ENCODE measurements at places on chromosomes 1 and 21.

DNA sequence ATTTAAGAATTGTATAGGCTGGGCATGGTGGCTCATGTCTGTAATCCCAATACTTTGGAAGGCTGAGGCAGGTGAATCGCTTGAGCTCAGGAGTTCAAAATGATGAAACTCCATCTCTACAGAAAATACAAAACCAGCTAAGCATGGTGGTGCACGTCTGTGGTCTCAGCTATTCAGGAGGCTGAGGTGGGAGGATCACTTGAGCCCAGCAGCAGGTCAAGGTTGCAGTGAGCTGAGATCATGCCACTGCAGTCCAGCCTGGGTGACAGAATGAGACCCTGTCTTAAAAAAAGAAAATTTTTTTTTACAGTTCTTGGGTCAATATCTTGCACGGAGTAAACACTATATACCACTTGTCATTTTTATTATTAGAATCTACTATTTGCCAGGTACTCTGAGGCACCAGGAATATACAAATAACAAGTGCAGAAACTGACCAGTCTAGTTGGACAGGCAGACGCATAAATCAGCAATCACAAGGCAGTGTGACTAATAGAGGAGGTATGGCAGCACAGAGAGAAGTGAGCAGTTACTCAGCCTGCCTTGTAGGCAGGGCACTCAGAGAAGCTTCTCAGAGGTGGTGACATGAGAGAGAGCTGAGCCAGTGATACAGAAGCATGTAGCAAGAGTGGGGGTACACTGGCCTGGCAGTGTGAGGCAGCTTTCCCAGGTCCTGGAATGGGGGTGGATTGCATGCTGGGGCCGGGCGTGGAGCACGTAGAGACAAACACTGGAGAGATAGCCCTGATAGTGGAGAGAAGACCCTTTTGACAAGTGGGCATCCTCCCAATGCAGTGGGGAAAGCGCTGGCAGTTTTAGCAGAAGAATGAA, 8.0 kb downstream of the PHLDA3 start:
- H3K27ac ChIP-seq: no peak overlapping the region
- H3K4me1 ChIP-seq: peaks cover 16% of the 10 kb centered on the region
- H3K36me3 ChIP-seq: no peaks in the 10 kb centered on the region

GRCh38 chr1:29567257-29567656, 330.9 kb downstream of the PTPRU start:
- no peaks in the 10 kb centered on the region for H3K4me1 ChIP-seq
- H3K36me3 ChIP-seq: no peaks in the 10 kb centered on the region
- no peaks in the 10 kb centered on the region for H3K27me3 ChIP-seq
- DNase-seq: no peak
- H3K4me3 ChIP-seq: no peak overlapping the region

GRCh38 chr21:42261829-42262200, 42.9 kb downstream of the ABCG1 start:
- no peaks in the 10 kb centered on the region for H3K36me3 ChIP-seq
- peaks cover 6% of the 10 kb centered on the region for H3K4me1 ChIP-seq
- DNase-seq: no peak
- H3K27me3 ChIP-seq: no peaks in the 10 kb centered on the region
- H3K27ac ChIP-seq: no peak overlapping the region

DNA sequence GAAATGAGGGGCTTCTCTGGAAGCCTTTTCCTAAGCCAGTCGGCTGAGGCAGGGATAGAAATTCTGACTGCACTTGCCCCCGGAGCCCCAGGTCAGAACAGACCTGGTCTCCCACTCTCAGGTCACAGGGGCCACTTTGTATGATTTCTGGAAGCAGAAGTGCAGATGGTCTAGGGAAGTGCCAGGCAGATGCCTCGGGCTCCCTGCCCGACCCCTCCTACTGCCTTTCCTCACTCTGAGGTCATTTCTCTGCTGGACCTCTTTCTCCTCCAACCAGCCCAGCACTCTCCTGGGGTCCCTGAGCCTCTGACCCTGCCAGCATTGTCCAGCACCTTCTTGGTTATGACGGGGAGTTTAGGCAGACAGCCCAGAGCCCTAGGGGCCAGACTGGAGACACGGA, 8.7 kb downstream of the RUNX3 start:
- no peak for DNase-seq
- H3K4me3 ChIP-seq: no peak overlapping the region
- H3K27me3 ChIP-seq: no peaks in the 10 kb centered on the region
- H3K27ac ChIP-seq: no peak overlapping the region
- no peaks in the 10 kb centered on the region for H3K4me1 ChIP-seq
- no peaks in the 10 kb centered on the region for H3K36me3 ChIP-seq

DNA sequence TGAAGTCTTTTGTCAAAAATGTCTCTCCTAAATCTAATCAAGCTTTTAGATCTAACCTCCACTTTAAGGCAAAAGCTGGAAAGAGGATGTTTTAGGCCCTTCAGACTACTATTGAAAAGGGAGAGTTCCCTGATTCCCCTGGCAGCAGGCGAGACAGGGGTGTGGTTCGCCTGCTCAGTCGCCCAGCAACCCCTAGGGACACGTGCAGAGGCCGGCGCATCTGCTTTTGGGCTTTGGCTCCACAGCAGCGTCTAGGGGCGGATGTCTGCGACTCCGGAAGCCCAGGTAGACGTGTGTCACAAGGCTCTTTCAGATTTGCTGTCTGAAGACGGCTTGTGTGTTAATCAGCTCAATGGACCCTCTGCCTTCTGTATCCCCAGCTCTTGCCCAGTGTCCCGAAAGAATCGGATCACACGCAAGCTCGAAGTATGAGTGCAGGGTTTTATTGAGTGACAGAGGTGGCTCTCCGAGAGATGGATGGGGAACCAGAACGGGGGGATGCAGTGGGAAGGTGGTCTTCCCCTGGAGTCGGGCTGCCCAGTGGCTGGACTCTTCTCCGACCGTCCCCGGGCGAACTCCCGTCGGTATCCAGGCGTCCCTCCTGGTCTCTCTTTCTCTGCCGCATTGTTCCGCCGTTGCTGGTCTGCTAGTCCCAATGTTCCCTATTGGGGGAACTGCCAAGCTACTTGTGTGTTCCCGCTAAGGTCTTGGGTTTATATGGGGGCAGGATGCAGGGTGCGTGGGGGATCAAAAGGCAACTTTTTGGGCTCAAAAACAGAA, 45.5 kb downstream of the OLFML2B start:
- H3K4me3 ChIP-seq: no peak overlapping the region
- H3K36me3 ChIP-seq: no peaks in the 10 kb centered on the region
- H3K27me3 ChIP-seq: no peaks in the 10 kb centered on the region
- peaks cover 7% of the 10 kb centered on the region for H3K4me1 ChIP-seq
- no peak overlapping the region for H3K27ac ChIP-seq

Data from testis (tissue), 5 donors.